Naive thymus-derived CD4-positive, alpha-beta T cell (primary cell): ENCODE measurements at places on chromosomes 1 and 21. TPM values are rescaled to one million over a fixed set of nuclear protein-coding genes. Genes with fewer than 3 reads are reported as not detected.
A peak's percentile ranks its signal among the peaks of the same experiment; 100 is the strongest.

The C1orf87 gene
- not detected for polyA plus RNA-seq

The RSPO1 gene
- polyA plus RNA-seq = not detected

DNA sequence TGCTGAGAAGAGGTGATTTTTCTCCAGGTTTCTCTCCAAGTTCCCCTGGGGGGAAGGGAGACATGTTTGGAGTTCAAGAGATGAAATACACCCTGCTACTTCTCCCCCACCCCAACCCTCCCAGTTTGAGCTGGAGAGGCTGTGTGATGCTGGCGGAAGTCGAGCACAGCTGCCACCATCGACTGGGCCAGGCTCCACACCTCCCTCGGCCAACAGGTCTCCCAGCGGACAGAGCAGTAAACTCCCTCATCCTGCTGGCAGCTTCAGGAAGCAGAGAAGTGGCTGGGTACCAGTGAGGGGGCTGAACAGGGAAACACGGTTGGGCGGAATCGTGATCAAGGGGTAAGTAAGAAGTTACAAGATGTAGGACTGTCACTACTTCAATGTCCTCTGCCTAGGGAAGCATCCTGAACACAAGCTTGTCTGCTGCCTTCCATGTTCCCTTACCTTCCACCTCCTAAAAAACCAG is 6.6 kb upstream of the NHLH1 start:
- DNase-seq = peak; percentile 3

DNA sequence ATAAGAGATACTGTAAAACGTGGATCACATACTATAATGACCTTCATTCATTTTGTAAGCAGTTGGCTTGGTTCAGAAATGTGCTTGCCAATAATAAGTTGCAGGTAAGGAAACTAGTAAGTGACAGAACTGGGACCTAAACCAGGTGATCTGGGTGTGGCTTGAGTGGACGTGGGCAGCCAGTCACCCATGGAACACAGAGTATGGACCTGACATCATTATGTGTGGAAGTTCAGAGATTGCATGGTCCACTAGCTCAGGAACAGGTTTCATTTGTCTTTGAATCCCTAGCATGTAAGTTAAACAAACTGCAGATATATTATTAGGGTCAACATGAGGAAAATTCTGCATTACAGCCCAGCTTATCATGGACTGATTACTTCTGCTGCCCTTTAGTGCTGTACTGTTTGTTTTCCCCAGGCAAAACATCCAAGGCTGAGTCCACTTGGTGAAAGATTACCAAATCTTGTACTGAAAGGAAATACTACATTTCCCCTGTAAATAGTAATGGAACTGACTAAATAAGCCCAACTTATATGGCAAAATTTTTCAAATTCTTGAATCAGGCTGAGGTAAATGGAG is 327.3 kb upstream of the SGIP1 start:
- DNase-seq = no peak

DNA sequence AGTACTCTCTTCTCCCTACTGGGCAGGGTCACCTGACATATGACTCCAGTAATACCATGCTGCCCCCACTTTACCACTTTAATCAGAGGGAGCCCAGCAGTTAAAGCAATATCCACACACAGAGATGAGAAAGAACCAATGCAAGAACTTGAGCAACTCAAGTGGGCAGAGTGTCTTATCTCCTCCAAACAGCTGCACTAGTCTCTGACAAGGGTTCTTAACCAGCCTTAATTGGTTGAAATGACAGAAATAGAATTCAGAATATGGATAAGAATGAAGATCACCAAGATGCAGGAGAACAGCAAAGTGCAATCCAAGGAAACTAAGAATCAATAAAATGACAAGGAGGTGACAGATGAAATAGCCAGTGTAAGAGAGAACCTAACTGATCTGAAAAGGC is 91.0 kb downstream of the KCNT2 start:
- no peak for DNase-seq

DNA sequence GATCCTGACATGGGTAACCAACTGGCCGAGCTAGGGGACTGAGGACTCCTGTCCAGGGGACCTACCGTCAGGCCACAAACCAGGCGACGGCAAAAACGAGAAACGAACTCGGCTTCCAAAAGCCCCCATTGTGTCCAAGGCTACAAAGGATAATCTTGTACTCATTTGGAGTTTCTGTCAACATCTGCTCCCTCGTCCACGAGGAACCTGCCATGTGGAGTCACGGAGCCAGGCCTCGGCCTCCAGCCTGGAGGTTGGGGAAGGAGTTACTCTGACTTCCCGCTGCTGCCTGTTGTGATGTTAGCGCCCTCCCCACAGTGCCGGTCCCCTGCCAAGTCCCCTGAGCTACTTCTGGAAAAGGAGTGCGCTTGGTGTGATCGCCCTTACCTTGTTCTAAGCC is 7.3 kb downstream of the KRTAP10-1 start:
- DNase-seq = no peak

- DNase-seq = no peak
Measured at GRCh38 chr1:199167460-199167859, 528.6 kb downstream of the PTPRC start.

DNA sequence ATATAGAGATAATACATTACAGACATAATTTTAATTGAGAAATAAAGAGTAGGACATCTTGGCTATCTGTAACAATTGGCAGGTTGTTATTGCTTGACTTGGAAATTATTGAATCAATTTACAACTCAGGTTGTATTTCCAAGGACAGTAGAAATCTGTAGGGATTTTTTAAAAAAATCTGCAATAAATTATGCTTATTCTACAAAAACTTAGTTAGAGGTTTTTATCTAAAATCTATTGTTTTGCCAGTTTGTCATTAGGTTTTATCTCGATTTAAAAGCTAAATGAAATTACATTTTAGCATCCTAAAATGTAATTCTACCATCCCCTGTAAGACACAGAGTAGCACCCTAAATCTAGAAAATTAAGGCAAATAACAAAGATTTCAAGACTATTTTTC is 408.8 kb downstream of the COL11A1 start:
- DNase-seq = no peak

GRCh38 chr1:243598433-243598832 is 251.6 kb downstream of the AKT3 start:
- peak; percentile 40 for DNase-seq

- no peak for DNase-seq
Measured at GRCh38 chr1:152565115-152565514, 1.5 kb downstream of the LCE3E start.

- no peak for DNase-seq
Measured at GRCh38 chr1:196433000-196433399, 175.2 kb downstream of the KCNT2 start.

The SETDB1 gene
- polyA plus RNA-seq = 16.7 TPM

The PEX10 gene
- polyA plus RNA-seq = 10.4 TPM

GRCh38 chr21:45011911-45012661 is 62.3 kb upstream of the ADARB1 start:
- DNase-seq = no peak

- DNase-seq = no peak
Measured at GRCh38 chr1:24727501-24728216, 17.6 kb upstream of the CLIC4 start.

DNA sequence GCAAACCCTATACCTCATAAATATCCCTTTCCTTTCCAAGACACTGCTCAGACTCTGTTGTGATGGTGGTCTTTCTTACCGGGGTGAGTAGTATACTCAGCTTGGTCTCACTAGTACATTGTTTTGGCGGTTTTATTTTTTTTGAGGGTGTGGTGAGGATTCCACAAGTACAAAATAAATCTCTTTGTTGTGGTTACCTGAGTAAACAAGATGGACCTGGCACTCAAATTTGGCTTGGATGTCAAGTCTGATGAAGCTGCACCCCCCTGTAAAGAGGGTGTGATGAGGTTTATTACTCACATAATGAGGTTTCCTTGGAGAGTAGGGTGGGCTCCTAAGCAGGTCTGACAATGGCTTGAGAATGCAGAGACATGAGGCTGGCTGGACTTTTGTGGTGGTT is 68.2 kb upstream of the KCNJ6 start:
- no peak for DNase-seq

DNA sequence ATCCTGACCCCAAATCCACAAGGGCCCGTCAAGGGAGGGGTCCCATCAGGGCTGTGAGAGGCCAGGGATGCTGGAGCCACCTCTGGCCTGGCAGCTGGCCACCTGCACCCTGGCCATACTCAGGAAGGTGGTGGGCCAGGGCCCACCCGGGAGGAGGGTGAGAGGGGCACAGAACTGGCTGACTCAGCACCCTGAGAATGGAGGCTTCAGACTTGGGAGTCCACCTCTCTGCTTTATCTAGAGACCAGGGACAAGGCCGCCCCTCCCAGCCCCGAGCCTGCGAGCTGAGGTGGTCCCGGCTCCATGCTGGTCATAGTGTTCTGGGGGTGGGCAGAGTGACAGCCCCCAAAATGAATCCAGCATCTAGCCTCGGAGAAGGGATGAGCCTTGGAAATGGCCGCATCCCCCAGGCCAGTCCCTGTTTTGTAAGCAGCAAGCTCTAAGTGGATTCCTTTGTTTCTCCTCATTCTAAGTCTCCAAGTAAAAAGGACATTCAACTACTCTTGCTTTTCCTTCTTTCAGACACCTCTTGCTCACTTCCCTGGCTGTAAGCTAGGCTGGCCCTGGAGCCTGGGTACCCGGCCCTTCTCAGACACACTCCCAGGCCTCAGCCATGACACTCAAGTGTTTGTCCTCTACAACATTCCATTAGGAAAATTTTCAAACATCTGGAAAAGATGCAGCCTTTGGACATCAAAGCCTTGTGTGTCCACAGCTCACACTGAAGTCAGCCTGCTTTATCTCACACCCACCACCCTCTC is 12.3 kb downstream of the WNT3A start:
- no peak for DNase-seq

The BNIPL gene
- 0.08 TPM for polyA plus RNA-seq

DNA sequence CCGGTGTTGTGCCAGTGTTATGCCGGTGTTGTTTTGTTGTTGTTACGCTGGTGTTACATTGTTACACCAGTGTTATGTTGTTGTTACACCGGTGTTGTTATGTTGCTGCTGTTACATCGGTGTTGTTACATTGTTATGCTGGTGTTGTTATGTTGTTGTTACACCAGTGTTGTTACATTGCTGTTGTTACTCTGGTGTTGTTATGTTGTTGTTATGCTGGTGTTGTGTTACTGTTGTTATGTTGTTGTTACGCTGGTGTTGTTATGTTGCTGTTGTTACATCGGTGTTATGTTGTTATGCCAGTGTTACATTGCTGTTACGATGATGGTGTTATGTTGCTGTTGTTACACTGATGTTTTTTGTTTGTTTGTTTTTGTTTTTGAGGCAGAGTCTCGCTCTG is 24.1 kb downstream of the H6PD start:
- DNase-seq = no peak

DNA sequence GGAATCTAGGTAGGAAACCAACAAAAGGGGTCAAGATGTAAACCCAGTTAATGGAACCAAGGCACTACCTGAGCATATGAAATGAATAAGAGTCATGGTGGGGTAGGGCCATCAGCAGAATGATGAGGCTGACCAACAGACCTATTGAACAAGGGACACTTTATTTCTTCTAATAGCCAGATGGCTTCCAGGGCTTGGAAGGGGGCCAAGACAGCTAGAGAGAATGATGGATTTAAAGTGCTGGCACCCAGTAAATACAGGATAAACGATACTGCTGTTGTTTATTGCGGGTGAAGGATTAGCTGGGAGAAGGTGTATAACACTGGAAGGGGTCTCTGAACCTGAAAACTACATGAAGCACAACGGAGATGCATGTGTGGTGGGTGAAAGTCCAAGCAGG is 15.6 kb downstream of the DDAH1 start:
- no peak for DNase-seq

- no peak for DNase-seq
Measured at GRCh38 chr1:173934440-173934839, 17.3 kb upstream of the SERPINC1 start.

The NTRK1 gene
- 0.09 TPM for polyA plus RNA-seq

The GNG12 gene
- polyA plus RNA-seq = not detected
